Mesothelial cell of epicardium (in vitro differentiated cells): ENCODE measurements at places on chromosomes 3 and 15. TPM values are rescaled to one million over a fixed set of nuclear protein-coding genes. Genes with fewer than 3 reads are reported as not detected.

ZDHHC23 gene
- 4.2 to 5.1 TPM (median 4.7 TPM) in 3 replicates for total RNA-seq

DNA sequence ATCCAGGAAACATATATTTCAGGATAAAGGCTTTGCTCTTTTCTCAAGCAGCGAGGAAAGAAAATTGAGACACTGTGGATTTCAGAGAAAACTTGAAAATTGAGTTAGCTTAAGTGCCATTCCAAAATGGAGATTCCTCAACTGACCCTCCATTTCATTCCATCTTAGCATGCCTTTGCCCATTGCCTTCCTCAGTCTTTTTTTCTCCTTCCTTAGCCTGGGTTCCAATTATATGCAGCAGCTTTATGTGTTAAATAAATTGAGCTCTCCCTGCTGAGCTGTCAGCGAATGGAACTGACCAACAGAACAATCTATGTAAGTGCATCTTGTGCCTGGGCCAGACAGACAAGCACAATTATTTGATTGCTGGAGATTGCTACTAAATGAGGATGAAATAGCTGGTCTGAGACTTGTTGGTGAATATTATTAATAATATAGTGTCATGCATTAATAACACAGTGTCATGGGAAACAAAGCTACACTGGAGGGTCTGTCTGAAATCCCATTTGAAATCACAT is 6.9 kb upstream of the DNAJC19 start:
- H3K4me3 ChIP-seq = no peak overlapping the region
- H3K36me3 ChIP-seq = no peaks in the 10 kb centered on the region
- peaks cover 34% of the 10 kb centered on the region for H3K27me3 ChIP-seq
- H3K4me1 ChIP-seq = no peaks in the 10 kb centered on the region
- no peak overlapping the region for H3K27ac ChIP-seq

DIPK2A gene
- total RNA-seq = 49.2 to 55.1 TPM (median 52.0 TPM) in 3 replicates

- H3K36me3 ChIP-seq = no peaks in the 10 kb centered on the region
- peaks cover 61% of the 10 kb centered on the region for H3K4me1 ChIP-seq
- H3K4me3 ChIP-seq = peak overlapping the region; percentile 67
- H3K27ac ChIP-seq = peak overlapping the region; percentile 94
- no peaks in the 10 kb centered on the region for H3K27me3 ChIP-seq
- peak; percentile 53 for DNase-seq
Measured at GRCh38 chr15:83365370-83365938, 81.0 kb upstream of the BNC1 start.

DNA sequence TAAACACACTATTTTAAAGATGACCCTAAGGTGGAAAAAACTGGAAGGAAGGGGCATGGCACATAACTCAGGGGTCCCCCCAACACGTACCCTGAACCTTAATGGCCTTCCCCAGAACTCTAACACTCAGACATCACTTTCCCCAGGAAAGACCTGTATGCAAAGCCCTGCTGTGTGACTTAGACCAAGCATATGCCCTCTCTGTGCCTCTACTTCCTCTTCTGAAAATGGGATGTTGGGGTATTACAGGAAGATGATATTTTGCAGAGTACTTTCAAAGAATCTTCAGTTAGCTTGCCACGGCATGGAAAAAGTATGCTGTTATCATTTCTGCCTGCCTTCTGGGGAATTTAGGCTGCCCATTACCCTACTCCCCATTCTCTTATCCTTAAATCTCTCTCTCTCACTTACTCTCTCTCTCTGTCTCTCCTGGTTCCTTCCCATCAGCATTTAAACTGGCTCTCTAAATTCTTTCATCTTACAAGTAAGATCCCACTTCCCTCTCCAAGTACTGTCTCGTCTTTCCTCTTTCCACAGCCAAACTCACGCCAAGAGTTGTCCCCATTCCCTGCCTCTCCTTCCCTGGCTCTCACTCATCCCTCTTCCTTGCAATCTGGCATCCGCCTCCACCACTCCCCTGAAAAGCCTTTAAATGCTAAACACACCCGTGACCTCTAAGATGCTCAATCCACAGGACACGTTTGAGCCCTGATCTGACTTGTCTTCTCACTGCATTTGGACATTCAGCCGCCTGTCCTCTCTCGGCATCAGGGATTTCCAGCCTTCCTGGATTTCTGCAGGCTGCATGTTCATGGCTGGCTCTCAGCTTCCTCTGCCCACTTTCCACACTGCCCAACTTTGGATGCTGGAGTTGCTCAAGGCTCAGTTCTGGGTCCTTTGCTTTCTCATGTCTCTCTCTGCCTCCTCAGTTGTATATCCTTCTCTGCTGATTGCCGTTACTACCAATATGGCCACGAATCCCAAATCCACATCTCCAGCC is 7.5 kb upstream of the INSYN1 start:
- H3K4me3 ChIP-seq = no peak overlapping the region
- no peak overlapping the region for H3K27ac ChIP-seq
- H3K4me1 ChIP-seq = peaks cover under 1% of the 10 kb centered on the region
- peaks cover 23% of the 10 kb centered on the region for H3K27me3 ChIP-seq
- H3K36me3 ChIP-seq = no peaks in the 10 kb centered on the region
- DNase-seq = no peak

DNA sequence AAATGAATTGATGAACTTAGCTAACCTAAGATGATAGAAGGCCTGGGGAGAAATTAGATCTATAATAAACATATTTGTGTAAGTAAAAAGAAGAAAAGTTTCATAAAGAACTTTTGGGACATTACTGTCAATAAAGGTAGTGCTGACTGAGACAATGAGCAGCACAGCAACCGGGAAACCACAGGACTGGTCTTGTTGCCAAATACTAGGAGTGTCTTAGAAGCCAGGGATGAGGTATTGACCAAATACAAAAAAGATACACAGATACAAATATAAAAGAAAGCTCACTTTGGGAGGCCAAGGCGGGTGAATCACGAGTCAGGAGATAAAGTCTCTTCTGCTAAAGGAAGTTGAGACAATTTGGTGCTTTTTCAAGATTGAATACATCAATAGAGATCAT is 362.4 kb upstream of the ZNF385D start:
- no peak overlapping the region for H3K4me3 ChIP-seq
- H3K4me1 ChIP-seq = no peaks in the 10 kb centered on the region
- no peaks in the 10 kb centered on the region for H3K27me3 ChIP-seq
- no peaks in the 10 kb centered on the region for H3K36me3 ChIP-seq

GRCh38 chr15:45550436-45550835 is 27.9 kb upstream of the SLC30A4 start:
- no peaks in the 10 kb centered on the region for H3K36me3 ChIP-seq
- H3K4me3 ChIP-seq = no peak overlapping the region
- peaks cover 1% of the 10 kb centered on the region for H3K4me1 ChIP-seq
- no peak overlapping the region for H3K27ac ChIP-seq

GRCh38 chr3:38143511-38143910 is 5.0 kb downstream of the MYD88 start:
- no peaks in the 10 kb centered on the region for H3K27me3 ChIP-seq
- no peak for DNase-seq
- no peak overlapping the region for H3K4me3 ChIP-seq
- H3K4me1 ChIP-seq = peaks cover 12% of the 10 kb centered on the region

- peaks cover 32% of the 10 kb centered on the region for H3K27me3 ChIP-seq
- DNase-seq = no peak
- H3K36me3 ChIP-seq = peaks cover 8% of the 10 kb centered on the region
- H3K4me3 ChIP-seq = no peak overlapping the region
- H3K27ac ChIP-seq = no peak overlapping the region
Measured at GRCh38 chr3:133881492-133881891, 14.2 kb downstream of the RAB6B start.

DNA sequence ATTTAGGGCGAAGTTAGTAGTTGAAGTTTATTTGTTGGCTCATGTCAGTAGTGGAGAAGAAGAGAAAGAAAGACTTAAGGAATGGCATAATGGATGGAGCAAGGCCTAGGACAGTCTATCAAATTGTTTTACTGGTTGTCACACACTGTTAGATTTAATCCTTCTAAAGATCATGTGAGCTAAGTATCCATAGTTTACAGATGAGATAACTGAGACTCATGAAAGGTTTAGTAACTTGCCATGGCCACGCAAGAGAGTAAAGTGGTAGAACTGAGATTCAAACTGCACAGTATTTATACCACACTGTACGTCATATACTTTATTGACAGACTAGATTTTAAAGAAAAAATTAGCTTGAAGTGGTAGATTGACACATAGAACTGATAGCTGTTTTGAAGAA is 11.4 kb downstream of the SPRED1 start:
- H3K4me1 ChIP-seq = peaks cover 8% of the 10 kb centered on the region
- H3K27ac ChIP-seq = no peak overlapping the region
- no peaks in the 10 kb centered on the region for H3K36me3 ChIP-seq
- DNase-seq = no peak

FBLN2 gene
- total RNA-seq = 63.3 to 68.6 TPM (median 67.5 TPM) in 3 replicates

GRCh38 chr3:183895774-183896173 is 11.1 kb upstream of the PARL start:
- H3K4me1 ChIP-seq = peaks cover 8% of the 10 kb centered on the region
- no peaks in the 10 kb centered on the region for H3K36me3 ChIP-seq
- no peak for DNase-seq
- H3K27me3 ChIP-seq = peaks cover 9% of the 10 kb centered on the region
- H3K4me3 ChIP-seq = no peak overlapping the region

HSPBAP1 gene
- total RNA-seq = 10.4 to 11.3 TPM (median 11.1 TPM) in 3 replicates

DNA sequence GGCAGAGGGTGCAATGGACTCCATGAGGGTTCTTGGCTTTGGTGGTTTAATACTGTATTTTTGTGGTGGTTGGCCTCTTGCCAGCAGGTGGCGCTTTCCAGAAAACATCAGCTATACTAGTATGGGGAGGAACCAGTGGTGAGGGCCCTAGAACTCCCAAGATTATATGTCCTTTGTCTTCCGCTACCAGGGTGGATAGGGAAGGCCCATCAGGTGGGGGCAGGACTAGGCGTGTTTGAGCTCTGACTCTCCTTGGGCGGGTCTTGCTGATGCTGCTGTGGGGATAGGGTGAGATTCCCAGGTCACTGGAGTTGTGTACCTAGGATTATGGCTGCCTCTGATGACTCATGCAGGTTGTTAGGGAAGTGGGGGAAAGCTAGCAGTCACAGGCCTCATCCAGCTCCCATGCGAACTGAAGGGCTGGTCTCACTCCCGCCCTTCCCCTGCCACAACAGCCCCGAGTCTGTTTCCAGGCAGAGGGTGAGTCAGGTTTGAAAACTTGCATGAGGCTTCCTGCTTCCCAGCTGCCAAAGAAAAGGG is 357.7 kb downstream of the OTOL1 start:
- H3K36me3 ChIP-seq = no peaks in the 10 kb centered on the region
- no peak for DNase-seq
- H3K4me3 ChIP-seq = no peak overlapping the region
- peaks cover 2% of the 10 kb centered on the region for H3K27me3 ChIP-seq

VEPH1 gene
- total RNA-seq = 7.2 to 10.2 TPM (median 7.9 TPM) in 3 replicates

DNA sequence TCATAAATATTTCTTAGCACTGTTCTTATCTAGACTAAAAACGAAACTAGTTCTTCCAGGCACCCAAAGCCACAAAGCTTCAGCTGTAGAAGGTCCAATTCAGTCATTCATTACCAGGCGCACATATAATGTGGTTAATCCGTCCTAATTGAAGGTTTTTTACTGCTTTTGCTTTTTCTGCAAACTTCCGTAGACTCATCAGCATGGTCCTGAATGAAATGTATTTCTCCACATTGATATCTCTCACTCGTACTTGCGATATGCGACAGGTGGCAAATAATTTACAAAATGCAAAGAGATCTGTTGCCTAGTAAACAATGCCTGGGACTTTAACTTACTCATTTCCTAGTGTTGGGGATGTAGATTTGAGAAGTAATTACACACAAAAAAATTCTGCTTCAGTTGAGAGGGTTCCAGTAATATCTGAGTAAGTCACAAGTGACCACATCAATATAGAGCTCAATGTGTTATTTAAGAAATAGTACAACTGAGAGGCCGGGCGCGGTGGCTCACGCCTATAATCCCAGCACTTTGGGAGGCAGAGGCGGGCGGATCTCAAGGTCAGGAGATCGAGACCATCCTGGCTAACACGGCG is 75.0 kb upstream of the MBNL1 start:
- H3K27me3 ChIP-seq = no peaks in the 10 kb centered on the region
- no peak overlapping the region for H3K4me3 ChIP-seq
- peaks cover 8% of the 10 kb centered on the region for H3K4me1 ChIP-seq
- H3K27ac ChIP-seq = no peak overlapping the region

HMCES gene
- total RNA-seq = 26.6 to 31.1 TPM (median 29.6 TPM) in 3 replicates

- peaks cover 3% of the 10 kb centered on the region for H3K4me1 ChIP-seq
- no peaks in the 10 kb centered on the region for H3K36me3 ChIP-seq
- H3K27ac ChIP-seq = no peak overlapping the region
Measured at GRCh38 chr3:169041677-169042171, 621.8 kb downstream of the MECOM start.

DNA sequence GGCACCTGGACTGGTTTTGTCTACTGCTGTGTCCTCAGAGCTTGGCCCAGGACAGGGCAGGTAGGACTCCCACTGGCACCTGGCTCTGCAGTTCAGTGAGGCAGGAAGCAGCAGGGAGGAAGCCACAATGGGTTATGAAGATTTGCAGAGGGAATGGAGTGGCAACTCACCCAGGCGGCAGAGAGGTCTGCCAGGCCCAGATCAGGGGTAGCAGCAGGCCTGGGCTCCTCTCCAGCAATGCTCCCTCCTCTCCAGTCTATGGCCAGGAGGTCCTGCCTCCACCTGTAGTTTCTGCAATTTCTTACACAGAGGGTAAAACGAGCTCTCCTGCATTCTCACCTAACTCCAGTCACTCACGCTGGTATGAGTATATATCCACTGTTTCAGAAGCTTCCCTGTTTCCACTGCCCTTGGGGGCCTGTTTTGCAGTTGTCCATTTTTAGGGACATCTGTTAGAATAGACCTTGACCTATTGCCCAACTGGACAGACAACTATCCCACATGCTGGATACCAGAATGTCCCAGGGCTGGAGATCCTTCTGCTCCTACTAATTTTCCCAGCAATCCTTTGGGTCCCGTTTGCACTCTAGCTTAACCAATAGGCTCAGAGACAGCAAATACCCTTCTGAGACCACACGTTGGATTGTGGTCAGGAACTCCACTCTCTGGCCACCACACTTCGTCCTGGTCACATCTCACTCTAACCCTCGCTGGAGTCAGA is 35.2 kb downstream of the HMCES start:
- H3K4me1 ChIP-seq = peaks cover 14% of the 10 kb centered on the region
- H3K27ac ChIP-seq = peak overlapping the region; percentile 74
- no peak for DNase-seq
- H3K4me3 ChIP-seq = peak overlapping the region; percentile 89
- H3K36me3 ChIP-seq = peaks cover 3% of the 10 kb centered on the region

GRCh38 chr15:73393336-73393735 is 24.6 kb upstream of the HCN4 start:
- no peak overlapping the region for H3K27ac ChIP-seq
- H3K27me3 ChIP-seq = peaks cover 16% of the 10 kb centered on the region
- H3K4me3 ChIP-seq = no peak overlapping the region
- no peaks in the 10 kb centered on the region for H3K36me3 ChIP-seq
- peaks cover 16% of the 10 kb centered on the region for H3K4me1 ChIP-seq

GRCh38 chr3:52843108-52843865 is 8.5 kb upstream of the MUSTN1 start:
- peaks cover 13% of the 10 kb centered on the region for H3K36me3 ChIP-seq
- H3K4me1 ChIP-seq = no peaks in the 10 kb centered on the region
- H3K4me3 ChIP-seq = no peak overlapping the region
- no peaks in the 10 kb centered on the region for H3K27me3 ChIP-seq

- H3K4me1 ChIP-seq = no peaks in the 10 kb centered on the region
- peaks cover 4% of the 10 kb centered on the region for H3K36me3 ChIP-seq
- peaks cover 2% of the 10 kb centered on the region for H3K27me3 ChIP-seq
Measured at GRCh38 chr15:67331676-67332075, 77.1 kb downstream of the IQCH start.
